Activated CD4-positive, alpha-beta T cell treated with anti-CD3 and anti-CD28 coated beads, Interleukin-2, amount 10 ng/mL, durations not matched to agents 24 days and 14 days (primary cell): ENCODE measurements at places on chromosomes 6 and 20.

GRCh38 chr20:48025051-48025515, 239.8 kb upstream of the SULF2 start:
- DNase-seq, result no peak

GRCh38 chr6:9606435-9607134, 808.3 kb downstream of the TFAP2A start:
- no peak for DNase-seq

DNA sequence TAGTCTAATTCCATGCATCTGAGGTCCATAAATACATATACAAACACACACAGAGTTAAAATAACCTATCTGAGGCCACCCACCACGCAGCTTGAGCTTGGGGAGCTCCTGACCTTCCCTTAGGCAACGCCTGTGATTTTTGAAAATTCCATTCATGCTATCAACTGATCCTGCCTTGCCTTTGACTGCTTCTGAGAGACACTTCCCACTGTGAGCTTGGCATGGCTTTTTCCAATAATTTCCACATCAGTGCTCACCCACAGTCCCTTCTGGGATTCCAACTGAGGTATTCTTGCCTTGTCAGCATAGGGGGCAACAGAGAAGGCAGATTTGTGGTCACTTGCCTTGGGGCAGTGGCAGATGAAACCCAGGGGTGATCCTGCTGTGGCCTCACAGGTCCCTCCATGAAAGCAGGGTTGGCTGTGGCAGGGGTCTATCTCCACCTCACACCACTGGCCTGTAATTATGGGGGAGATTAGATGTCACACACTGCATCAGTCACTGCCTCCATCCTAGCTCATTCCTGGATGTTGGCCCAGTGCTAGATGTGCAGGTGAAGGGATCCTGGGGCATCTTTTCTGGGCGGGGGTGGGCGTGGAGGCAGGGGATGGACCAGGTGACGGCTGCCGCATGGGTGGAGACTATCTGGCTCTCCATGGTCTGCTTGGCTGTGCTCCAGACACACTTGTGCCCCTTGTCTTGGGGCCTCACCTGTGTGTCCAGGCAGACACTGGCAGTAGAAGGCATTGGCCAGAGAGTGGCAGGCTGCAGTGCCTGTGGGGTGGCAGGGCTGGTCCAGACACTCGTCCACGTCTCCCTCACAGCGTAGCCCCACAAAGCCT, 11.2 kb upstream of the GPSM3 start:
- no peak for DNase-seq

- DNase-seq, result peak; percentile 92
Observed at GRCh38 chr6:5030596-5031136, 26.8 kb upstream of the RPP40 start.

- no peak for DNase-seq
Observed at GRCh38 chr6:112971651-112972050, 624.5 kb downstream of the RFPL4B start.

- no peak for DNase-seq
Observed at GRCh38 chr6:136826216-136826615, 3.8 kb downstream of the PEX7 start.

DNA sequence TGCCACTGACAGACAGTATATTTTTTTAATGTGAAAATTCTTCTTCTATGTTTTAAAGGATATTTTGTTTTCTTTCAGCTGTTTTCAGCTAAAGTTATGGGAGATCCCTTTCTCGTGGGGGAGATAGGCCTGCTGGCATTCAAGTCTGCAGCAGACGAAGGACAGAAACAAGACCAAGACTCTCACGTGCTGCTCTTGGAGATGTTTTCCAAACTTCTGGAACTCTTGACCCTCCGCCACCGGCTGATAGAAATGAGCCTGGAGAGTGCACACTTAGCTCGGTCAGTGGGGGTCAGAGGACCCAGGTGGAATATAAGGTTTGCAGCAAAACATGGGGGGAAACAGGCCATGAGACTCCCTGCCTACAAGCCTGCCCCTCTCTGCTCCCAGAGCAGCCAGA, 120.5 kb downstream of the CD164 start:
- no peak for DNase-seq

GRCh38 chr6:13195803-13196202, 132.5 kb downstream of the TBC1D7 start:
- no peak for DNase-seq

DNA sequence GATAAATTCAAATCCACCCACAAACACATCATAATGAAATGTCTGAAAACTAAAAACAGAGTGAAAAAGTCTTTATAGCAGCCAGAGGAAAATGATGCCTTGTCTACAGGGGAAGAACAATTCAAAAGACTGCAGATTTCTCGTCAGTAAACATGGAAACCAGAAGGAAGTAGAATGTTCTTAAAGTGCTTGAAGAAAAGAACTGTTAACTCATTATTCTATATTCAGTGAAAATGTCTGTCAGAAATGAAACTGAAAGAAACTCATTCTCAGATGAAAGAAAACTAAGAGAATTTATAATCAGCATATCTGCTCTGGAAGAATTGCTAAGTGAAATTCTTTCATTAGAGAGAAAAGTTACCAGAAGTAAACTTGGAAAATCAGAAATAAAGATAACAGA, 416.1 kb downstream of the TBC1D32 start:
- no peak for DNase-seq

GRCh38 chr6:13328076-13328874, at the start of gene TBC1D7:
Gene TBC1D7, minus strand, starts transcription at chr6:13328537. Its CDS starts 1,639 bp downstream, at chr6:13326898.
- DNase-seq, result peak; percentile 98

DNA sequence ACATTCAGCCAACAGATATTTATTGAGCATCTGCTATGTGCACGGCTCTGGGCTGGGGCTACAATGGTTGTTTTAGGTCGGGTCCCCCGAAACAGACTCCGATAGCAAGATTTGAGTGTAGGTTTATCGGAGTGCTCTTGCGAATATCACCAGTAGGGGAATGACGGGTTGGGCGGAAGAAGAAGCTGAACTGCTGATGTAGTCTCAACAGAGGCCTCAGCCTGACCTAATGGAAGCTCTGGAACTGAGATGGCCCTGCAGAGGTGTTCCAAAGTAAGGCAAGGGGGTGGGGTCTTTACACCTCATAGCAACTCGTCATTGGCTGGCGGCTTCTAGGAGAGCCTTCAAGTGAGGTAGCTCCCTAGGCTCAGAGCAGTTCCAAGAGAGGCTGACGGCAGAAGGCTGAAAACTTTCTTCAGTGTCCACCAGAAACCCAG, 1.1 kb downstream of the L3MBTL1 start:
- no peak for DNase-seq

DNA sequence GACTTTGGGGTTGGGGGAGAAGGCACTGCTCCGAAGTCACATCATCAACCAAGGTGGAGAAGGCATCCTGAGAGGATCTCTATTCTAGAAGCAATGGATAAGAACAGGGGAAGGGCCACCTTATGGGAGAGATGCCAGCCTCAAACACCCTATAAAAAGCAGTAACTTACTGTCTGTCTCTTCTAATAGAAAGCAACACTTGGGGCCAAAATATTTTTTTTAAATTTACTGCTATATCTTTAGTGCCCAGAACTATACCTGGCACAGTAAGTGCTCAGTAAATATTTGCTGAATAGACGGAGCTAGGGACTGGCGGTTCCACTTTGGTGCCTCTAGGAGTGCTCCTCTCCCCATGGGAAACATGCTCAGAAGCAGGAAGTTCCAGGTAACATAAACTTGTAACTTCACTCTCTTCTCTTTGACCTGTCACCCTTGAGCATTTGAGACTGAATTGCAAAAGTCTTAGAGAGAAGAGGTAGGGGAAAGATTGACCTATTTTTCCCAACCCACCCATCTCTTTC, 807 bp upstream of the OTOR start:
- DNase-seq, result no peak

DNA sequence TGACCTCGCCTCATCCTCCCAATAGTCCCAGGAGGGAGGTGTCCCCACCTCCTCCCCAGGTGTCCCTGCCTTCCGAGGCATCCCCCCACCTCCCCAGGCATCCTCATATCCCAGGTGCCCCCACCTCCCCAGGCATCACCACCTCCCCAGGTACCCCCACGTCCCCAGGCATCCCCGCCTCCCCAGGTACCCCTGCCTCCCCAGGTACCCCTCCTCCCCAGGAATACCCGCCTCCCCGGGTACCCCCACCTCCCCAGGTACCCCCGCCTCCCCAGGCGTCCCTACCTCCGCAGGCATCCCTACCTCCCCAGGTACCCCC, 198.9 kb downstream of the SYNDIG1 start:
- no peak for DNase-seq

DNA sequence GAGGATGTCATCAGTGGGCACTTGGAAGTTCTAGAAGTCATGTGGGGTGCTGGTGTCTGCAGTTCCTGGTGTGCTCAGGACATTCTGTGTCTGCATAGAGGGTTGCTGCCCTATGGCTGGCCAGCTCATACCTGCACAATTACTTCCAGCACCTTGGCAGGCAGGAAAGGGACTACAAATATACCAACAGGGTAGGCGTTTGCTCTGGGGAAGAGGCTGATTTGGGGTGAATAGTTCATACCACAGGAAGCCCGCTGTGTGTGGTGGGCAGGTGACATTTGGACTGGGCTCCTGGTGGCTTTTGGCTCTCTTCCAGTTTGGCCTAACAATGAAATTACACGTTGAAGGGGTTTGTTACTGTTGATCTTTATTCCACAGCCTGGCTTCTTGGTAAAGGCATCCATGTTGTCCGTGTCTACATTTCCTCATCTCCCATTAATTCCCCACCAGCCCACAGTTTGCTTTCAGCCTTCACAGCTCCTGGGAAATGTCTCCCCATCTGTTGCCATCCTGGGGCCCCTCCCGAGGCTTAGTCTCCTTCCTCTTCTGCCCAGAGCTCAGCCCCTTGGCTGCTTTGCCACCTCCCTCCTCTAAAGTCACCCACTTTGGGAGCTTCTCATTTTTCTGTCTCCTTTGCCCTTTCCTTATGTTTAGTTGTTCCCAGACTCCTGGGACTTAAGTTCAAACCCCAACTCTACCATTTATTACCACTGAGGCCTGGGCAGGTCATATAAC, 88.1 kb downstream of the RSPH3 start:
- DNase-seq, result peak; percentile 68

DNA sequence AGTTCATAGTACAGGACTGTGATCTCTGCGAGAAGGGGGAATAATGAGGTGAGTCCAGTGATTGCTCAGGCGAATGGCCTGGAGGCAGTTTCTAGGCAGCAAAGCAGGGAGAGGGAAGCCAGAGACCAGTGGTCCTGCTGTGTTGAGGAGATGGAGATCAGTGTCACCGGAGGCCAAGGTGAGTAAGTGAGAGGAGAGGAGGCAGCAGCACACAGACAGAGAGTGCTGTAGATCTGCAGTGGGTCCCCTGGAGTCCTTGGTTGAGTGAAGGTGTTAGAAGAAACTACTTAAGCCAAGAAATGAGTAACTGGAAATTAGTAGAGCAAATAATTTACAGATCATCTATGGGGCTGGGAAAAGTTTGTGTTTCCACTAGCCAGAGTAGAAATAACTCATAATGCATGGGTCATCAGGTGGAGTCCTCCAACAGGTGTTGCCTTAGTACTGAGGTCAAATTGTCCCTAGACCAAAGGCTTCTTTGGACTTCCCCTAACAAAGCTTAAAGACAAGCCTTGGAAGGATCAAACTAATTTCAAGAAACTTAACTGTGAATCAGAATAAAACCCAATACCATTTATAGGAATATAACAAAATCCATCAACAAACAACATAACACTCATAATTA, 13.6 kb downstream of the HEBP2 start:
- no peak for DNase-seq

DNA sequence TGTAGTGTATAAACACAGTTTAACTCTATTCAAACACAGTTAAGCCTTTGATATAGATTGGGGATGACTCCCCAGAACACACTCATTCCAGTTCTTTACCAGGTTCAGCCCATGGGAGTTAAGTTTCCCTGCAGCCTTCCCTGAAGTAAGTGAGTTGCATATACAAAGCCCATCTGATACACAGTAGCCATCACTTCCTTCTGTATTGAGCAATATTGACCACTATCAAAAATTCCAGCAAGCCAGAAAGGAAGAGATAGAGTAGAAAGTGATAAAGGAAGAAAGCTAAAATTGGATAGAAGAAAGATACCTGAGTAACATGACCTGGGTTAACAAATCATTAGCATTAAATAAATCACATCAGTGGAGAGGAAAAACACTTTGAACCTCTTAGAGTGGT, 34.6 kb downstream of the DEFB114 start:
- DNase-seq, result no peak

DNA sequence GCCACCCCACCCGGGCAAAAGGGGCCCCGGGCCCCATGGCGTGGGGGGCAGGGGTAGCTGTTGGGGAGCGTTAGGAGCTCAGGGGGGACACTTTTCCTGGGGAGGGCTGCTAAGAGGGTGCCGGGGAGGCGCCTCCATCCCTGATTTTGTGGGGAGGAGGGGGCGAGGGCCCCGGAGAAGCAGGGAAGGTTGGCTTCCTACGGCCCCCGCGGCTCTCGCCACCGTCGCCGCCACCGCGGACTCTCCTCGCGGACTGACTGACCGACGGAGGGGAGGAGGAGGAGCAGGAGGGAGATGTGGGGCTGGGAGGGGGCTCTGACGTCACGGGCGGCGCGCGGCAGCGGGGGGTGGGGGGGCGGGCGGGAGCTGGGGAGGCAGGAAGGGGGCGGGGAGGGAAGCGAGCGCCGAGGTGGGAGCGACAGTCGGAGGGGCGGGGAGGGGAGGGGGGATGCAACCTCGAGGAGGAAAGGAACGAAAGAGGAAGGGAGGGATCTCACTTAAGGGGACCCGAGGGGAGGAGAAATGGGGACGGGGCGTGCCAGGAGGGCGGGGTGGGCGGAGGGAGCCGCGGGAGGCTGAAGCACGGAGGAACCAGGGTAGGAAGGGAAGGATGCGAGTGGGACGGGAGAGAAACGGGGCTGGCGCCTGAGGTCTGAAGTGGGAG, 5.1 kb downstream of the GABBR1 start:
- peak; percentile 78 for DNase-seq

GRCh38 chr6:35026434-35027222, 114.5 kb downstream of the TCP11 start:
- DNase-seq, result no peak

DNA sequence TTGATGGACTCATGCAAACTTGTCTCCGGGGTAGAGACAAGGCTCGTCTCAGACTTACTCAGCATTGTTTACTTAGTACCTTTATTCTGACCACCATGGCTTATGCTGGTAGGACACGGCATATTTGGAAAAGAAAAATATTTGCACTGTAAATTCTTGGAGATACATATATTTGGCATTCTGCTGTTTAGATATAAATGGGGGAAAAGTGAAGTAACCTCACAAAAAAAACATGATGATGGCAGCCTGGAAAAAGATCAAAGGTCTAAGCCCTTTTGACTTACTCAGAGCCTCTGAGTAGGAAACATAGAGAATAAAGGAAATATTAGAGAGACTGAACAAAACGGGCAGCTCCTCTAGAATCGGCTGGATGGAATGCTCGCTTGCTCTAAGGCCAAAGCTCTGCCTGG, 32.5 kb downstream of the PDE10A start:
- no peak for DNase-seq

- DNase-seq, result no peak
Observed at GRCh38 chr6:112806163-112806865, 459.2 kb downstream of the RFPL4B start.

- no peak for DNase-seq
Observed at GRCh38 chr6:150297327-150298029, 71.3 kb upstream of the IYD start.

DNA sequence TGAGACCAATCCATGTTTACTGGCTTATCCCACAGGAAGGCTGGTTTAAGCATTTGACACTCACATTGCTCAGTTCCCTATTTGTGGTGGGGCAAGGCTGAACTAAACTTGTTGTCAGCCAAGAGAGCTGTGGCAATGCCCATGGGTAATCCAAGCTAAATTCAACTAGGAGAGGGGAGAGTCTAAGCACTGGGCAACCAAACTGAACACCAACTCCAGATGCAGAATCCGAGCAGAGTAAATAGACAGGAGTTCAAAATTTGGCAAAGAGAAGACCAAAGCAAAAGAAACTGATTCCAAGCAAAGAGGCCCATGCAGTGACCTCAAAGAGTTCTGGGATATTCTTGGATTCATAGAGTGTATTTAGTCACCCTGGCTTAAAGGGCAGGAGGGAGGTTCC, 106.5 kb upstream of the NT5E start:
- DNase-seq, result no peak
